ENCODE measurements at places on chromosomes 7 and 10. TPM values are rescaled to one million over a fixed set of nuclear protein-coding genes. Genes with fewer than 3 reads are reported as not detected.
A peak's percentile ranks its signal among the peaks of the same experiment; 100 is the strongest.

DNA sequence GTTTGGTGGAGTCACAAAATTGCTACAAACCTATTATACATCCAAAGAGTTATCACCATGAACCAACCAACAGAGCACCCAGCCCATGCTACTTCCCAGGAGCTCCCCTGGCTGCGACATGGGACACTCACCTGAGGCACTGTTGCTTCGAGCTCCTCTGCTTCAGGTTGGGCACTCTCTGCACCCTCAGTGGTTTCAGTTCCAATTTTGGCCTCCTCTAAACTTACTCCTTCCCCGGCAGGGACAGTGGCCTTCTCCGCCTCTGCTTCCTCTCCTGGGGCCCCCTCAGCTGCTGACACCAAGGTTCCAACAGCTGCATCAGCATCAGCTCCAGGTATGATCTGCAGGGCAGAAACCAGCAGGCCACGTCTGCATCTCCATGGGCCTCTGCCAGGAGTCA lies 120.4 kb upstream of the TARP start:
- DNase-seq, result no peak

DNA sequence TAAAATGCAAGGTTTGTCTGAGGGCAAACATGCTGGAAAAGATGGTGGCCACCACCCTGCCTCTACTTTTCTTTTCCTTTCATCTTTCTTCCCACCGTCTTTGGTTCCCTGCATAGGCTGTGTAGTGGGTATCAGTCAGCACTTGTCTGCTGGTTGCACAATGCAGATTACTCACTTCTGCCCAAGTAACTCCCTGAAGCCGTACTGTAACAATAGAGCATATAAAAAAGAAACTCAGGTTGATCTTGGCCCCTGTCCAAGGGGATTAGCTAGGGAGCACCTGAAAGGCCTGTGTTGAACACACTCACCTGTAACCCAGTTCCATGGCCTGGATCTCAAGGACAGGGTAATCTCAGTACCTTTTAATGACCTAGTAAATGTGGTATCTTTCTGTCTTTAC lies 533.0 kb upstream of the GALNT17 start:
- no peak for DNase-seq

DNA sequence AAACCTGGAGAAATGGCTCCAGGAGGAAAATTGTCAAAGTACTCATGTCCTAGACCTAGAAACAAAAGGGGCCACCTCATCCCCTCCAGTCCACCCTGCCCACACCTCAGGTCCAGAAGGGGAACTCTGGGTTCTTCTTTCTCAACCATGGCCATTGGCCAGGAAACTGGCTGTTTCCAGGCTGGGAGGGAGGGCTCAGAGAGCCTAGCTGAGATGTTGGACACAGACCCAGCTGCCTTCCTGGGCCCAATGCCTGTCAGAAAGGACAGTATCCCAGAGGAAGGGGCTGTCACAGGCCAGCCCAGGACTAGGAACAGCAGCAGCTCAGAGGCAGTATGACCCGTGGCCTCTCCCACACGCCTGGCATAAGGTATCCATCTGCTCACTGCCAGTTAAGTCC lies 9.6 kb downstream of the GRID1 start:
- no peak for DNase-seq

GRCh38 chr7:22427855-22428254 lies 70.9 kb upstream of the RAPGEF5 start:
- DNase-seq, result no peak

GRCh38 chr10:58356756-58357155 lies 21.9 kb downstream of the UBE2D1 start:
- no peak for DNase-seq

DNA sequence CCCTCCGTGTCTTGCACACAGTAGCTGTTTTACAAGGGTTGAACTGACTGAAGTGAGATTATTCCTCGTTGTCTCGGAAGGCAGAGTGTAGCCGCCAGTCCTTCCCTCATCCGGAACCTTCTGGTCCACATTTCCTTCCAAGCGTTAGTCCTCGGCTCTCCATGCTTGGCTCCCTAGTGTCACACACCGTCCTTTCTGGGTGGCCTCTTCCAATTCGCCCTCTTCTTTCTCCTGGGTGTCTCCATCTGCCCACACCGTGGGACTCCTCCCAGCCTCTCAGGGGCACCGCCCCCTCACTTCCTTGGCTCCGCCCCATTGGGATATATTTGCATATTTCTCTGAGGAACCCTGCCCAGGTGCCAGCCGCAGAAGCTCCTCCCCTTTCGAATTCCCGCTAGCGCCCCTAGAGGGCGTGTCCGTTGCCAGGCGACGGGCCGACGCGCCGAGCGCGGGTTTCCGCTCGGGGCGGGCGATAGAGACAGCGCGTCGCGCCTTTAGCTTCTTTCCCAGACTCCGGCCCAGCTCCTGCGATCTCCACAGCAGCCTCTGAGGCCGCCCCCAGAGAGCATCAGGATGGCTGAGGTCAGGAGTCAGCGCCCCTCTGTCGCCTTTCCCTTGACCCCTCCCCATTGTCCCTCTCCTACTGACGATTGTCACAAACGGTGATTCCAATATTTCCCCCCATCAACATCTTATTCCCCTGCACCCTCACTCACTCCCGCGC lies at the start of gene CFAP58:
CFAP58 (plus strand) TSS at position 509 of the 724 bp plus-strand sequence; CDS start at position 574, 65 bp downstream.
- peak; percentile 85 for DNase-seq

DNA sequence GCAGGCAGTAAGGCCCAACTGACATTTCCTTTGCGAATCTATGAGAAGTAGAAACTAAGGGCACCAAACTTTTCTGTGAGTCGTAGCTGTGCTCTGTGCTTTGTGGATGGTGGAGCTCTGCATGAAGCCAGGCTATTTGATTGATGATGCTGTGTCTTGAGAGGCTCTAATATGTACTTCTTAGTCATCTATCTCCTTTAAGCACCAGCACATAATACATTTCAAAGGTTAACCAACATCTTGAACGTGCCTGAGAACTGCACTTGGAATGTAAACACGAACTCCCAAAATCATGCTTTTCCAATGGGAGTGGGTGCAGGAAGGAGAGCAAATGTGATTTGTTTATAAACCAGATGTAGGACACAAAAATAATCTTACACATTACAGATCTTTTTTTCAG lies 411.6 kb downstream of the PARD3 start:
- no peak for DNase-seq

Gene C7orf57
- 0.25 TPM for total RNA-seq

Gene DYNC1I1
- total RNA-seq, result not detected

Gene CABCOCO1
- not detected for total RNA-seq

Gene CSGALNACT2
- total RNA-seq, result 28.7 TPM

Gene CLRN3
- not detected for total RNA-seq
